ENCODE measurements at places on chromosomes 4 and X. TPM values are rescaled to one million over a fixed set of nuclear protein-coding genes. Genes with fewer than 3 reads are reported as not detected.

The PTTG2 gene
- total RNA-seq = 0.82 TPM

The DDX53 gene
- total RNA-seq = not detected

The SMIM10L2A gene
- total RNA-seq = 4.8 TPM

The FMR1NB gene
- not detected for total RNA-seq

The NAP1L2 gene
- 2.6 TPM for total RNA-seq

The CHRDL1 gene
- 7.2 TPM for total RNA-seq

The UBQLN2 gene
- total RNA-seq = 30.1 TPM

The VCX3B gene
- not detected for total RNA-seq

The ADH7 gene
- total RNA-seq = not detected

The USP26 gene
- total RNA-seq = not detected

The KIAA1210 gene
- 4.1 TPM for total RNA-seq

The PAPSS1 gene
- total RNA-seq = 63.5 TPM

The ARHGAP24 gene
- total RNA-seq = 75.7 TPM

The CSN1S1 gene
- not detected for total RNA-seq

The GPR82 gene
- 0.58 TPM for total RNA-seq

The TEX11 gene
- not detected for total RNA-seq

The CPLX1 gene
- 2.6 TPM for total RNA-seq

The MEPE gene
- total RNA-seq = not detected

The SSX7 gene
- not detected for total RNA-seq

The FAM184B gene
- 1.6 TPM for total RNA-seq

The OPN1MW3 gene
- not detected for total RNA-seq

The KLKB1 gene
- 0.82 TPM for total RNA-seq

The BEND2 gene
- not detected for total RNA-seq

The MAGEA2B gene
- not detected for total RNA-seq

The GYPB gene
- total RNA-seq = 23.6 TPM

The RAB39B gene
- total RNA-seq = 2.0 TPM

The ZCCHC12 gene
- 1.2 TPM for total RNA-seq

The USP17L10 gene
- not detected for total RNA-seq

The CTAG1B gene
- not detected for total RNA-seq

The SMIM31 gene
- not detected for total RNA-seq

The ANKRD37 gene
- 22.2 TPM for total RNA-seq

The ATOH1 gene
- total RNA-seq = not detected

The TCEAL6 gene
- not detected for total RNA-seq

The CXCR3 gene
- 0.12 TPM for total RNA-seq

The SORBS2 gene
- 61.0 TPM for total RNA-seq

The FGFR3 gene
- total RNA-seq = 97.0 TPM

The PPP2R2C gene
- 1.1 TPM for total RNA-seq

The MAD2L1 gene
- 19.3 TPM for total RNA-seq

The HS6ST2 gene
- 29.4 TPM for total RNA-seq

The MTMR8 gene
- 2.2 TPM for total RNA-seq

The EGFL6 gene
- total RNA-seq = 20.2 TPM

The CWH43 gene
- 12.3 TPM for total RNA-seq

Data from metanephros (tissue), 2 donors.